Epithelial cell of proximal tubule (primary cell): ENCODE measurements at places on chromosomes 2 and 18. TPM values are rescaled to one million over a fixed set of nuclear protein-coding genes. Genes with fewer than 3 reads are reported as not detected.

DNA sequence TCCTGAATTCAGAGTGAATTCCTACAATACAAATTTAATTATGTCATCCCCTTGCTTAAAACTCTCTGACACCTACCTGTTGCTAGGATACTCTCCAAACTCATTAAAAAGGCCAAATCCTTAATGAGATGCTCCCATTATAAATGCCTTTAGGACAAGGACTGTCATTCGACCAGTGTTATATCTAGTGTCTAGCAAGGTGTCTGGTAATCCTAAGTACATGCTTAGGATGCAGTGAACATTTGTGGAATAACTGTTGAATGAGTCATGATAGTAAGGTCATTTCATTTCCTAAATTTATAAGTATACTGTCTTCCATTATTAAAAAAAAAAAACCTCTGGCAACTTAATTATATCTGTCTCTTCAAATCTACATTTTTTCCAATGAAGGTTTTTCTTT, 588.9 kb upstream of the NRXN1 start:
- DNase-seq, result no peak

- no peak for DNase-seq
Observed at GRCh38 chr2:20661421-20662307, 5.3 kb upstream of the GDF7 start.

- DNase-seq, result no peak
Observed at GRCh38 chr2:159564081-159564480, 52.3 kb downstream of the BAZ2B start.

GRCh38 chr2:42317486-42317885, 43.5 kb downstream of the COX7A2L start:
- no peak for DNase-seq

Gene NDC80
- total RNA-seq, result 35.1 and 45.1 TPM in 2 replicates

Gene KIF1A
- total RNA-seq, result 35.4 and 69.2 TPM in 2 replicates

Gene ZSWIM2
- not detected in 2 replicates for total RNA-seq

Gene LHCGR
- not detected in 2 replicates for total RNA-seq

- no peak for DNase-seq
Observed at GRCh38 chr18:46892842-46893241, 24.5 kb downstream of the PIAS2 start.

- DNase-seq, result peak; percentile 19
Observed at GRCh38 chr2:39913648-39914461, 134.8 kb upstream of the THUMPD2 start.

DNA sequence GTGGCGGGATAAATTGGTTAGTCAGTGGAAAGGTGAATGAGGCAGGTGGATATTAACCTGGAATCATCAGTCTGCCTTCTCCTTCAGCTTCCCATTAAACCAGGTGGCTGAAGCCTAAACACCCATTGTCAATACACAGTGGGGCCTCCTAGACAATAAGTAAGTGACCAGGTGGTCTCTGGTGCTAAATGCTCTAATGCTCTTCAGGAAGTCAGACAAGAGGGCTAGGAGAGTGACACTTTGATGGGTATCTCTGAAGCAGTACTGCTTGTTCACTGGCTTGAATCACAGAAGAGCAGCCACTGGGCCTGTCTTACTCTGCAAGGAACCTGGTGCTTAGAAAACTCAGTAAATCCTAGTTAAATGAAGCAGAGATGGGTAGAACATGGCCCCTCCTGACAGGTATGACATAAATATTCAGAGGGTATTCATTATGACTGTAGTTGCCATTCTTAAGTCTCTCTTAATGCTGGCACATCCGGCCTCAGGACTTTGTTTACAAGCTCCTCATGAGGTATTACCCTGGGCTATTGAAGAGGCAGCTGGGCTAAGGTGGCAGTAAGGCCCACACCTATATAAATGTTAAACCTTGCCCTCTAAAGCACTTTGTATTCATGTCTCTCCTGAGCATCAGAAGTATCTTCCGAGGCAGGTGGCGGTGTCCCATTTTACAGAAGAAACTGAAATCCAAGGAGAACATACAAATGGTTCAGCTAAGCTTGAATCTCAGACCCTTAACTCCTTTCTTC, 104.9 kb downstream of the NCK2 start:
- DNase-seq, result no peak

Gene CCDC148
- total RNA-seq, result 0.86 and 1.2 TPM in 2 replicates

Gene IL1A
- total RNA-seq, result 1.4 TPM in 2 replicates

GRCh38 chr18:23824240-23824639, 135.0 kb downstream of the LAMA3 start:
- DNase-seq, result no peak

GRCh38 chr2:12767541-12767940, 50.8 kb downstream of the TRIB2 start:
- no peak for DNase-seq
